ENCODE measurements at places on chromosomes 1 and 21.

DNA sequence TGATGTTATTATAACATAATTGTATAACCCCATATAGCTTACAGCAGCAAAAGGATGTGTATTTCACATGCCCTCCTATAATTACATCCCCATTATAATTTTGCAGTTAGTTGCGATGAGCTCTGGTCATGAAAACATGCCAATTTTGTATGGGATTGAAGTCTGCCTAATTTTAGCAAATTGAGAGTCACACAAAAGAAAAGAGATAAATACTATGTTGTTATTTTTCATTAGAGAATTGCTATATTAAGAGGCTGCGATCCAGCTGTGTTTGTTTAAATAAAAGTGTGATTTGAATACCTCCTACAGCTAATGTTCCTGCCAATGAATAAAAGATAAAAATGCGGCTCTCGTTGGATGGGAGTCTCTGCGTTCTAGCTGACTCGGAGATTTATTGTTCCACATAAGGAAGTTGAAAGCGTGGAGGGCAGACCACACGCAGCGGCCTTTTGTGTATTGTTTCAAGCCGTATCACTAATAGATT lies 461.0 kb upstream of the NFIA start:
- DNase-seq = no peak

DNA sequence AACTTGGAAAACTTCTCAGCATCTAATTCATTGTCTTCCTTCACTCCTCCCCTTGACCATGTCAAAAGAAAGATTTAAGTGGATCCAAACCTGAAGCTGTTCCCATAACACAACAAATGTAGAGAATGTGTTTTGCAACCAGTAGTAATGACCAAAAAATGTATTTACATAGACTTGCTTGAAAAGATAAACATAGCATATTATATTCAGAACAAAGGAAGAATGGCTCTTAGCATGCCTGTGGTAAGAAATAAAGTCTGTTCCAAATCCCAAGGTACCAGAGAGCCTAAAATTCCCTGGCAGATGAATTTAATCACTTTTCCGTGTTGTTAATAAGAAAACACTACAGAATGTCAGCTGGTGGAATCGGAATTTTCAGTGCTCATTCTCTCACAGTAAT lies 36.8 kb downstream of the FMO3 start:
- no peak for DNase-seq

DNA sequence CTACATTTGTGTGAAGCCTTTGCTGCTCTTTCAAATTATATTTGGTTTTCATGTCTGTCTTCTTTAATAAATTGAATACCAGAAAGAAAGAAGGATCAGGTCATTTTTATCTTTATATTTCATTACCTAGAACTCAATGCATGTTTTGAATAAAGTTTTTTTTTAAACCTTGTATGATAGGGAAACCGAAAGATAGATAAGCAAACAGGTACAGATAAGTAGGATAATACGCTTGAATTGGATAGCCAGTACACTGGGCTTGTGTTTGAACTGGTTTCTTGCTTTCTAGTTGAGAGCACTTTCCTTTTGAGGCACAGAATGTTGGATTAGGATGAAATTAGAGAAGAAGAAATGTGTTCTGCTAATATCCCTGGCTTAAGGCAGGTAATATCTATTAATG lies 46.9 kb downstream of the PKN2 start:
- DNase-seq = no peak

DNA sequence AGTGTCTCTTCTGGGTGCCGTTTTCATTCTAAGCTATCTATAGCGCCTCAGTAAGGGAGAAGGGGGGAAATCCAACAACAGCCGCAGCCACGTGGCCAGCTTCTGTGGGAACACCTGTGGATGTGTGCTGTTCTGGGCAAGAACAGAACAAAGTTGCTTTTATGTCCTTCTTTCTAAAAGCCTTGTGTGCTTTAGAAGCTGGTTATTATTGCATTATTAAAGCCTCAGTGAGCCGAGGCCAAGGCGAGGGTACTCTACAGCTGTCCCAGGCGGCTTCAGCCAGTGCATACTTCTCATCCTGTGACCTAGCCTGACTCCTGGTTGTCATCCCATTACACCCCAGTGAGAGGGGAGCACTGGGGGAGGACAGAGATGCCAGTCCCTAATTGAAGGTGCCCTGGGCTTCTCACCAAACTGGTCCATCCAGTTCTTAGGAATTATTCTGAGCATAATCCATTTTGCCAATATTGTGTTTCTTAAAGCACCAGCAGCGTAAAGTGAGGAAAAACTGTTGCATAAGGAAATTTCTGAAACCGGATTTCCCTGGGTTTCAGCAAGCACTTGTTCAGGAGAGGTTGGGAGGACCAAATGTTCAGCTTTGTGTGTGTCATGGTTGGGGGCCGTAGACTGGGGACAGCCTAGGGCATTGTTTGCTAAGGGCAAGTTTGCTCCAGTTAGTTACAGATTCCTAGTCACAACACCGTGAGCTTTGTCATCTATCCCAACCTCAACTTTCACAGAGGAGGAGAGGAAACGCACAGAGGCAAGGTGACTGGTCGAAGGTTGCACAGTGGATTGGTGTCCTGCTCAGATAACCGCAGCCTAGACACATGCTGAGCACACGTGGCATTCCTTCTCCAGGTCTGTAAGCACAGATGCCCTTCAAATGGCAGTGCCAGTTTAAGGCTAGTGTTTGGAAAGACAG lies 61.0 kb upstream of the ATP1A1 start:
- DNase-seq = no peak

DNA sequence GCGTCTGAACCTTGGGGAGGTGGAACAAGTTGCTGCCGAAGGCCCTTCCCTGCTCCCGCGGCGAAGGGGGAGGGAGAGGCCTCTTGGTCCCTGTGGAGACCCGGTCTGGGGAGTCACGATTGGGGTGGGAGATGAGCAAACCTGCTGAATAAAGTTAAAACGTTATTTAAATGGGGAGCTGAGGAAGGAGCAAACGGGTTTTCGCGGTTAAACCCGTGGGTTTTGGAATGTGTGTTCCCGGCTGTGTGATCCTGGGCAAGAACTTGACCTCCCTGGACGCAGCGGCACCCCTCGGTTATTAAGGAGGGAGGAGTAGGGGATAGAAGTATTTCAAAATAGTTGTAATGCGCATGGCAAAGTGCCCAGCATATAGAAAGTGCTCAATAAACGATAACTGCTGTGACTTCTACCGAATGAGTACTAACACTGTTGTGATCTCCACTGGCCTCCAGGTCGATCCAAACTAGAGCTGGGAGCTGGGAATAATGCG lies 3.4 kb downstream of the FAM110D start:
- no peak for DNase-seq

DNA sequence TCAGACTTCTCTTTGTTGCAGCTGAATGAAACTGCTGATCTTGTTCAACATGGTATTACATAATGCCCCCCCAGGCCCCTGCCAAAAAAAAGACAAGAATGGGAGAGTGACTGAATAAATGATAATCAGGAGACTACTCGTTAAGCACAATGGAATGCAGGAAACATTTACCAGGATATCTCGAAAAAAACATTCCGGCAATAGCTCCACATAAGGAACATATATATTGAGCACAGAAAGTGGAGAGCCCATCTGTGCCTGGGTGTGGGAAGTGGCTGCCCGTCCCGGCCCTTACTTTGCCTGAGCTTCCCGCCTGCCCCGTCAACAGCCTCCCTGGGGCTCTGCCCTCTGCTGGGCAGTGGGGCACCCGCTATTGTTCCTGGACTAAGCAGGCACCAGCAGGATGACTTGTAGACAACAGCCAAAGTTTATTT lies 13.3 kb downstream of the TRIM11 start:
- no peak for DNase-seq

DNA sequence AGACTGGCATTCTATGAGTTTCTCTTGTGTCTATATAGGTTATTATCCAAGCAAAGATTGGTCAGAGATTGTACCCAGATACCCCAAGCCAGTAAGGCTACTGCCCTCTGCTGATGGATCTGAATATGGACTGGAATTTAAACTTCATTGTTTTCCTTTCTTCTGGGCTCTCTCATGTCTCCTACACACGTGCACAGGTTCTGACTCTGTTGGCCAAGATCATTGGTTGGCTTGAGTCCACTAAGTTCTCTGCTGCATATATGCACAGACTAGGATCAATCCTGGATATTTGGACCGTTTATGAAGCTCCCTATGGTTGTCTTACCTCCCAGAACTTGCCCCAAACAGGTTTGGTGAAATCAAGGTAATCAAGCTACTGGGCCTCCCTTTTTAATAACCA lies 69.7 kb downstream of the CC2D1B start:
- no peak for DNase-seq

GRCh38 chr1:206506405-206507283 lies 687 bp upstream of the RASSF5 start:
- DNase-seq = no peak

DNA sequence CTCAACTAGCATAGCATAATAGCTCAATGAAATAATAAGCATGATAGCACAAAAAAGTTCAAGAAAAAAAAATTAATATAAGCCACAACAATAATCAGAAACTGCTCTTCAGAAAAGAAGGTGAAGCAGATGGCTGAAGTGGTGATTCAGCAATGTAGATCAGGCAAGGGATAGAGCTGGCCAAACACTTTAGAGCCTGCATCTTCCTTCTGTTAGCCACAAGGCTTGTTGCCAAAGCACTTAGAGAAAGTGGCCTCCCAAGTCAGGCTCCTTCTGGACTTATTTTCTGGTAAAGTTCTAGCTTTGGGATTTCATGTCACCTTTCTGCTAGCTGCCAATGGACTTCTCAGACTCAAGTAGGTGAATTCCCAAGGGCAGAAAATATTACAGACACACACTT lies 60.3 kb upstream of the C1orf87 start:
- no peak for DNase-seq

GRCh38 chr1:41712081-41712480 lies 206.6 kb downstream of the HIVEP3 start:
- DNase-seq = no peak

DNA sequence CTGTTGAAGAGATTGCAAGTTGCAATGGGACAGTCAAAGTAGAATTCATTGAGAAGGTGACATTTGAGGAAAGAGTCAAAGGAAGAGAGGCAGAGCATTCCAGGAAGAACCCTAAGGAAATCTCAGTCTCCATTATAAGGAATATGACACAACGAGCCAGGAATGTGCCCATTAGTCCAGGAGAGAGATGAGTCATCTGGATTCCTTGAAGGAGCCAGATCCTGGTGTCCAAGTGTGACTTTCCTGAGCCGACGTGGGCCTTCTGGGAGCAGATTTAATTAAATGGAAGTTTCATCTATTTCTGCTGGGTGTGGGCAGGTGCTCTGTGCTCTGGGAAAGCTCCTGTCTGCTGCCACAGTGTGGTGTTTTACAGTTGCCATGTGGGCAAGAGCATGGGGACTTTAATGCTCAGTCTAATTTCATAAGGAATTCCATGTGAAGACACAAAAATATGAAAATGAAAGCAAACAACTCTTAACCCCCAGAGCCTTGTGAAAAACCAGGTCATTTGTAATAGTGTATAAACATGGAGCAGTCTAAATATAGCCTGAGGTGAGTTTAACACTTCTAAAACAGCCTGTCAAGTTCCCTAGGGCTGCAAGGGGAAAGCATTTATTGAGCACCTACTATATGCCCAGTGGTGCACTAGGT lies 111.4 kb upstream of the ARTN start:
- no peak for DNase-seq

DNA sequence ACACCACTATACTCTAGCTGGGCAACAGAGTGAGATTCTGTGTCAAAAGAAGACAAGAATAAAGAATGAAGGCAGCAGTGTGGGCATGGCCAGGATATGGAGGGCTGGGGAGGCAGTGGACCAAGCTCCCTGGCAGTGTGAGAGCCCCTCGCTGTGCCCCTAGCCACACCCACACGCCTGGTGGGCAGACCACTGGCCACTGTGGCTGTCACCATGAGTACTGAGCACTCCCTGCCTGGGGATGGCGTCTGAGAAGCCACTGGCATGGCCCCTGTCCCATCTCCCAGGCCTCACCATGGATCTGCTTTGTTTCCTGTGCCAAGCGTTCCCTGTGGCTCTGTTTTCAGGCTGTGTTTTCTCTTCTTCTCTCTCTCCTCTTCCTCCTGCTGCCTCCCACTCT lies 51.7 kb downstream of the STUM start:
- DNase-seq = no peak

DNA sequence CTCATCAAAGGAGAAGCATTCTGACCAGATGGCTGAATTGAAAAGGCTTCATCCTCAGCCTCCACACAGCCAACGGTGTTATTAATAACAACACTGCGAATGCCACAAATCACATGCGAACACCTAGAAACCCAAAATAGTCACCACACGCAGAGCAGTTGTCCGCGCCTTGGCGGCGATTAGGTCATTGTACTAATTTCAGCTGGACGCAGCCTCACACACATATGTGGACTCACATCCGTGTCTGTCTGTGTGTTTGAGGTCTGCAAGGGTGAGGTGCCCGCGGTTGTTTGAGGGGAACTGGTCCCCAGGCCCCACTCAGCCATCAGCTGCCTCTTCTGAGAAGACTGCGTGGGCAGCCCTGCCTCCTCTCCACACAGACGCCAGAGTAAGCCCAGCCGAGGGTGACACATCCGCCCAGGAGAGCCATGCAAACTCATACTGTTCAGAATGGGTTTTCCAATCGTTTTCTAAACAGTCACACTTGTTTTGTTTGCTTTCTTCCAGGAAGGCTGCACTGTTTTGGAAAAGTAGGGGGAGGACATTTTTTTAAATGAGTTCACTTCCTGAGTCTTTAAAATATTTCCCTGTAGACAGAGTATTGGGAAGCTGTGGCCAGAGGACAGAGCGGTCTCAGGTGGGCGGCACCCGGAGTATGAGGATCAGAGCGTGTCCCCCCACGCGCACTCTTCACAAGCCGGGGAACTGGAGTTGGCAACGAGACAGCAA lies 53.4 kb downstream of the TOMM20 start:
- peak; percentile 69 for DNase-seq

- DNase-seq = no peak
These were observed 86.2 kb downstream of the SIK1 start for GRCh38 chr21:43340491-43341377.
